H9 (cell line): ENCODE measurements at places on chromosomes 16 and 17. TPM values are rescaled to one million over a fixed set of nuclear protein-coding genes. Genes with fewer than 3 reads are reported as not detected.

- no peak for DNase-seq
- H3K36me3 ChIP-seq = no peaks in the 10 kb centered on the region
- H3K4me3 ChIP-seq = no peak overlapping the region
- no peaks in the 10 kb centered on the region for H3K27me3 ChIP-seq
- no peak overlapping the region for H3K27ac ChIP-seq
- no peaks in the 10 kb centered on the region for H3K4me1 ChIP-seq
Observed at GRCh38 chr17:5260542-5260941, 21.5 kb upstream of the RABEP1 start.

The KRT40 gene
- total RNA-seq = not detected in 2 replicates

The SLFN12L gene
- total RNA-seq = not detected in 2 replicates

The CCDC200 gene
- not detected in 2 replicates for total RNA-seq

The FOXO3B gene
- 18.6 and 18.7 TPM in 2 replicates for total RNA-seq

- H3K27ac ChIP-seq = no peak overlapping the region
- H3K36me3 ChIP-seq = no peaks in the 10 kb centered on the region
- no peak overlapping the region; the same call in 1 of the 3 replicates for H3K4me3 ChIP-seq
- H3K27me3 ChIP-seq = peaks cover 11% of the 10 kb centered on the region; the same call in 1 of the 2 replicates
Observed at GRCh38 chr17:74457146-74457819, 9.2 kb upstream of the CD300A start.

DNA sequence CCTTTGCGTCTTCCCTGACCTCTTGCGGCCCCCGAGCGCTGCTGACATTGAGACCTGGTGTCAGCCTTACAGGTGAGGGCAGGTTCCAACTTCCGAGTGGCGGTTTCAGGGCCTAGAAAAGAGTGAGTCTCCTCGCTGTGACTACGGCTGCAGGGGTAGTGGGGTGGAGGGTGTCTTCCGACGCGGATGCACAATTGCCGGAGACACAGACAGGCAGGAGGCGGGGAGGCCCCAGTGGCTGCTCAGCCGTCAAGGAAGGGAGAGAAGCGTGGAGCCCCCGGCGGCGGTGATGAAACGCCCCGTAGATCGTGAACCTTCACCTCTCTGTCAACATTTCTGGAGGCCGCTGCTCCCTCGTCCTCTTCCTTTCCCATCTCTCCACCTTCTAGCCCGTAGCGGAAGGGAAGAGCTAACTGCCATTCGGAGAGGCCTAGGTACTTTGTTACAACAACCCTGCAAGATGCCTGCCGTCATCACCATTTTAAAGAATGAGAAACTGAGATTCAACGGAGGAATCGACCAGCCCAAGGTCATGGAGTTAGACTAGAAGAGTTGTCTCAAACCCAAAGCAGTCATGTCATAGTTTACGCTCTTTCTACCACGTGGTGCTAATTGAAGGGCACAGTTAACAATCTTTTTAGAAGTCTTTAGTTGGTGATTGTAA, 485 bp downstream of the DNAJA3 start:
- no peak overlapping the region for H3K27ac ChIP-seq
- H3K4me3 ChIP-seq = peak overlapping the region; percentile 99
- peaks cover 14% of the 10 kb centered on the region; the same call in 2 of the 3 replicates for H3K36me3 ChIP-seq
- H3K4me1 ChIP-seq = no peaks in the 10 kb centered on the region
- H3K27me3 ChIP-seq = no peaks in the 10 kb centered on the region

- no peak overlapping the region for H3K27ac ChIP-seq
- no peak for DNase-seq
- no peaks in the 10 kb centered on the region for H3K4me1 ChIP-seq
- H3K27me3 ChIP-seq = no peaks in the 10 kb centered on the region
Observed at GRCh38 chr17:49634485-49634860, 43.4 kb downstream of the SPOP start.

The IL34 gene
- total RNA-seq = 4.2 and 4.4 TPM in 2 replicates

- peaks cover 44% of the 10 kb centered on the region for H3K36me3 ChIP-seq
- no peak overlapping the region for H3K27ac ChIP-seq
- H3K4me3 ChIP-seq = no peak overlapping the region
- DNase-seq = no peak
- H3K4me1 ChIP-seq = no peaks in the 10 kb centered on the region
- H3K27me3 ChIP-seq = no peaks in the 10 kb centered on the region
Observed at GRCh38 chr17:57125866-57126265, 40.8 kb downstream of the AKAP1 start.

GRCh38 chr17:27236717-27237315, 57.1 kb upstream of the WSB1 start:
- H3K4me1 ChIP-seq = no peaks in the 10 kb centered on the region
- no peak overlapping the region for H3K27ac ChIP-seq
- no peaks in the 10 kb centered on the region for H3K27me3 ChIP-seq
- no peak overlapping the region for H3K4me3 ChIP-seq
- no peaks in the 10 kb centered on the region for H3K36me3 ChIP-seq
- DNase-seq = peak; percentile 62

DNA sequence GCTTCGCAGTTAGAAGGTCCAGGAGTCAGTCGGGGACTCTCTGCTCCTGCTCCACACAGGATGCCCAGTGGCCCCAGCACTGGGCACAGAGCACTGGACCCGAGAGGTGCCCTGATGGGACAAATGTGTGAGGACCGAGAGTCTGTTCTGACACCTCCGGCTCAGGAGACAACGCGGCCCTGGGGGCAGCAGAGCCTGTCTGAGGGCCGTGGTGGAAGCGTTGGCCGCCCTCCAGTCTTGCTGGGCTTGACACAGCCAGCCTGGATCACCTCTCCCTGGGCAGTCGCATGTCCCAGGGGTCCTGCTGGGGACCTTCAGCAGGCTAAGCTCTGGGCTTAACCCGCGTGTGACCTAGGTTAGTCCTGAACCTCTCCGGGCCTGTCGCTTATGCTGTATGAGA, 23.1 kb downstream of the LGALS9 start:
- H3K27me3 ChIP-seq = no peaks in the 10 kb centered on the region
- no peak overlapping the region for H3K4me3 ChIP-seq
- no peaks in the 10 kb centered on the region; the same call in 1 of the 2 replicates for H3K4me1 ChIP-seq
- no peak for DNase-seq
- H3K36me3 ChIP-seq = no peaks in the 10 kb centered on the region

The KRTAP2-1 gene
- not detected in 2 replicates for total RNA-seq

DNA sequence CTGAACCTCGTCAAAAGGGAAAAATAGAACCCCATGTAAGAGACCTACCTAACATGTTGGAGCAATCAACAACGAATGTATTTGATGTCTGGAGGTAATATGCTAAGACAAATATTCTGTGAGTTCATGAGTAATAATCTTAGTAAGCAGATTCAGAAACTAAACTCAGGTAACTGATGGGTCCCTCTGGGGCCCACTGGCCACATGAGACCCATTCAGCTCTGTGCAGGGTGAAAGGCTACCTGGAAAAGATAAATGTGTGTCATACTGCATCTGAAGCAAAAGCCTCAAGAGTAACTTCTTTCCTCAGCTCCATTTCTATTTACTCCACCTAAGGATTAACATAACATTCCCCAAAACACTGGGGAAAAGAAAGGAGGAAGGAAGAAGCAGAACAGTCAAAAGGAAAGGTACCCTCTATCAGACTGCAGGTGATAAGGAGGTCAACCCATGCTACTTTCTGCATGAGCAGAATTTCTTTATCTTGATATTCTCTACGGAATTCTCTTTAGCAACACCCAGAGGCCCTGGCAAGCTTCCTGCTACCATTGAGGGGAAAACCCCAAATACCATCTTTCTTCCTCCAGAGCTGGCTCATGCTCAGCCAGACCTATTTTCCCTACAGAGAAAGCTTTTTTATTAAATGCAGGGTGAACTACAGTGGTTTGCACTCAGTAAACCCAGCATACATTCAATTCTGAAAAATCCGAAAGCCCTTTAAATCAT, 37.7 kb upstream of the ABCA6 start:
- H3K4me3 ChIP-seq = no peak overlapping the region
- no peaks in the 10 kb centered on the region for H3K27me3 ChIP-seq
- H3K27ac ChIP-seq = no peak overlapping the region
- no peak for DNase-seq
- no peaks in the 10 kb centered on the region for H3K36me3 ChIP-seq

The BAIAP3 gene
- total RNA-seq = 5.9 and 6.8 TPM in 2 replicates

- H3K4me3 ChIP-seq = no peak overlapping the region
- H3K4me1 ChIP-seq = no peaks in the 10 kb centered on the region
- H3K27me3 ChIP-seq = no peaks in the 10 kb centered on the region
- DNase-seq = no peak
- H3K36me3 ChIP-seq = no peaks in the 10 kb centered on the region
- H3K27ac ChIP-seq = no peak overlapping the region
Observed at GRCh38 chr17:249236-249993, 68.0 kb upstream of the DOC2B start.

DNA sequence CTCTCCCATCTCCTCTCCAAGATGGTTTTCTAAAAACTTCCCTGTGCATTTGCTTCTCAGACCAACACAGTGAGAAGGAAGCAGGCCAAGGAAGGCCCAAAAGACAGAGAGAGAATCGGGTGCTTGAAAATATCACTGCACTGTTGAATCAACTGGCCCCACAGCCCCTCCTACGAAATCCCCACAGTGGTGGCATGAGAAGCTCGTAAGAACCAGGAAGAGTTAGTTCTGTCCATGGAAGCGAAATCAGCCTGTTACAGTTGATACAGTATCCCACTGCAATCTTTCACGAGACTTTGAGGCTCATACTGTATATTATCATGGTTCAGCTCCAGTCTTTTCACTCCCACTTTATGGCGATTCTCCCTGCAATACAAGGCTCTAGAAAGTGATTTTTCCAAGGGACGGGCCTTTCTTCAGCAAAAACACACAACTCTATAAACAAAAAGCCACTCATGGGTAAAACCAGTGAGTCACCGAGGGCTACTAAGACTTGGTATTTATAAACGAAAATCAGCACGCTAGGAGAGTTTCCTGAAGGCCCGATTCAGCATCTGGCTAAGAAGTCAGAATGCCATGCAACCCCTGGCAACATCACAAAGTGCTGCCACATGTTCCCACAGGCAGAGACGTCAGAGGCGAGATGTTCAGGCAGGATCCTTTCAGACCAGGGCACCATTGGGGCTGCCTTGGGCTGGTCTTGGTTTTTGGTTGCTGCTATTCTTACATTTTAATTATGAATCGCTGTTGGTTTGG, 185.7 kb downstream of the IRX5 start:
- no peak for DNase-seq
- H3K4me3 ChIP-seq = no peak overlapping the region
- H3K27ac ChIP-seq = no peak overlapping the region
- H3K36me3 ChIP-seq = no peaks in the 10 kb centered on the region

DNA sequence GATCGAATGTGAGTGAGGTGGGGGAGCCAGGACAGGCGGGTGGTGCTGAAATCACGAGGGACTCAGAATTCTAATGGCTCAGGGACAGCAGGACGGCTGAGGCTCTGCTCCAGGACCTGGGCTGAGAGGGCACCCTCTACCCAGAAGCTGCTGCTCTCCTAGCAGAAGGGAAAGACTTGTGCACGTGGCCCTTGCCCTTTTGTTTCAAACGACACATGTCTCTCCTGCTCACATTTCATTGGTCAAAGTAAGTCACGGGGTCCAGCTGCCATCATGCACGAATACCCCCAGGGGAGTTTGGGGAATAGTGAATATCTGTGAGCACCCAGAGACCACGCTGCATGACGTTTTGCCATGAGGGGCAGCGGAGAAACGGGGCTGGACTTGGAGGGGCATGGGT, 73.2 kb downstream of the RTN4RL1 start:
- peak overlapping the region; percentile 2; the same call in 1 of the 3 replicates for H3K4me3 ChIP-seq
- no peaks in the 10 kb centered on the region for H3K4me1 ChIP-seq
- peak; percentile 39 for DNase-seq
- H3K27me3 ChIP-seq = no peaks in the 10 kb centered on the region

- no peak overlapping the region for H3K27ac ChIP-seq
- H3K4me3 ChIP-seq = no peak overlapping the region
- H3K27me3 ChIP-seq = no peaks in the 10 kb centered on the region
- H3K4me1 ChIP-seq = peaks cover 3% of the 10 kb centered on the region; the same call in 1 of the 2 replicates
- no peak for DNase-seq
Observed at GRCh38 chr17:3502466-3502865, 26.7 kb downstream of the ASPA start.

The SEC14L5 gene
- total RNA-seq = 3.2 and 4.1 TPM in 2 replicates

GRCh38 chr16:66983033-66983432, 5.4 kb upstream of the CES4A start:
- no peaks in the 10 kb centered on the region for H3K27me3 ChIP-seq
- no peak overlapping the region for H3K4me3 ChIP-seq
- no peak for DNase-seq
- H3K4me1 ChIP-seq = no peaks in the 10 kb centered on the region
- no peaks in the 10 kb centered on the region for H3K36me3 ChIP-seq

The CHD9 gene
- total RNA-seq = 37.6 and 46.2 TPM in 2 replicates

- DNase-seq = no peak
- no peak overlapping the region for H3K27ac ChIP-seq
- H3K4me1 ChIP-seq = no peaks in the 10 kb centered on the region; the same call in 1 of the 2 replicates
- H3K4me3 ChIP-seq = no peak overlapping the region
- H3K36me3 ChIP-seq = peaks cover 14% of the 10 kb centered on the region
Observed at GRCh38 chr16:87375426-87376135, 8.0 kb downstream of the FBXO31 start.
